ENCODE measurements at places on chromosomes 1 and 21. TPM values are rescaled to one million over a fixed set of nuclear protein-coding genes. Genes with fewer than 3 reads are reported as not detected.
A peak's percentile ranks its signal among the peaks of the same experiment; 100 is the strongest.

The AQP10 gene
- total RNA-seq = 0.27 TPM

The CELA2A gene
- 0.67 TPM for total RNA-seq

DNA sequence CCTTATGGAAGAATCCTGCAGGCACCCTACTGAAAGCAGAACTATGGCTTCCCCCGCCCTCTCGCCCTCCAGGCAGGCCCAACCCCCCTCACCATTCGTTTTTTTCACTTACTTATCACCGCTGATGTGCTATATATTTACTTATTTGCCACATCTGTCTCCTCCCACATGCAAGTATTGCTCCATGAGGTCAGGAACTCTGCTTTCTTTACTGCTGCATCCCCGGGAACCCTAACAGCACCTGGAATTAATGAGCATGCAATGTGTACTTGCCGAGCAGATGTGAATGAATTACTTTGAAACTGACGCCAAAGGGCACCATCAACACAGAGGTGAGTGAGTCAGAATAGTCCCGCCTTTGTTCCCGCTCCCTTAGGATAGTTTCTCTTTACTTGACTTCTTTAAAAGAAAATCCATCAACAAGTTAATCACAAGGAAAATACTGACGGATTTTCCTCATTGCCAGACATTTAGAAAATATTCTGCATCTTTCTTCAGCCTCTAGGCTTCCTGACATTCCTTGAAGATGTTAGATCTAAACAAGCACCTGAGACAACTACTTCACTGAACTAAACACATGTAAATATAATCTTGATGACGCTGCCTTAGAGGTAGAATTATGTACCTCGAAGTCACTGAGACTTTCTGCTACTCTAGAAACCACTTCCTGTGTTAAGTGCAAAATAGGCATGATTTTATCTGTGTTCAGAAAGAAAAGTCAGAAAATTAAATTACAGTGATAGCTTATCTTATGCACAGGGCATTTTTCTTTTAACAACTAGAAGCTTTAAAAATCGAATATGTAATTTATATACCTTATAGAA, 17.5 kb upstream of the RAB4A start:
- peak overlapping the region; percentile 77 for H3K4me3 ChIP-seq
- H3K27me3 ChIP-seq = peaks cover 3% of the 10 kb centered on the region
- no peaks in the 10 kb centered on the region for H3K36me3 ChIP-seq
- H3K27ac ChIP-seq = peak overlapping the region; percentile 93
- peaks cover 54% of the 10 kb centered on the region for H3K4me1 ChIP-seq

GRCh38 chr1:96554364-96554763, 167.2 kb upstream of the PTBP2 start:
- no peaks in the 10 kb centered on the region for H3K27me3 ChIP-seq
- no peak overlapping the region for H3K27ac ChIP-seq

DNA sequence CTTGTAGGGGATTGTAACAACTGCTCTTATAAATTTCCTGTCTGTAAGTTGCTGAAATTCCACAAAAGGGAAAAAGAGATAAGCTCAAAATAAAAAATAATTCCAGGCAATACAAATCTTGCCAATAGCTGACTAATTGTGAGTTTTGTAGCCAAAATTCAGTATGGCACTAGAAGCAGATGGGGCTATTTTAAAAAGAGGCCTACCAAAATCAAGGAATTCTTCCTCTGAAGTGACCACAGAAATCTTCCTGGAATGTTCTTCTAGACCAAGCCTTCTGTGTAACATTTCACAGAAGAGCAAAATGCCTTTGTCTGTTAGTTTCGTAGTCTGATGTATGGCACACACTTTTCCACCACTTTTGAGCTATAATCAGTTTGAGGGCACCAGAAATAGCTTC, 127.6 kb downstream of the CYYR1 start:
- H3K27me3 ChIP-seq = no peaks in the 10 kb centered on the region
- no peak overlapping the region for H3K4me3 ChIP-seq
- H3K36me3 ChIP-seq = no peaks in the 10 kb centered on the region
- H3K27ac ChIP-seq = no peak overlapping the region

- H3K4me1 ChIP-seq = no peaks in the 10 kb centered on the region
- no peak overlapping the region for H3K4me3 ChIP-seq
- no peak for DNase-seq
- peaks cover 14% of the 10 kb centered on the region for H3K27me3 ChIP-seq
Measured at GRCh38 chr1:94258873-94259331, 21.5 kb upstream of the ARHGAP29 start.

GRCh38 chr1:115547696-115548095, 94.1 kb upstream of the VANGL1 start:
- peak overlapping the region; percentile 38 for H3K27ac ChIP-seq
- peaks cover 4% of the 10 kb centered on the region for H3K36me3 ChIP-seq

- H3K36me3 ChIP-seq = peaks cover 5% of the 10 kb centered on the region
- H3K27ac ChIP-seq = no peak overlapping the region
- no peak for DNase-seq
Measured at GRCh38 chr1:167367705-167368104, 147.0 kb downstream of the POU2F1 start.

GRCh38 chr1:159141584-159142390, 29.6 kb upstream of the CADM3 start:
- no peak overlapping the region for H3K27ac ChIP-seq
- DNase-seq = no peak
- no peaks in the 10 kb centered on the region for H3K4me1 ChIP-seq
- H3K27me3 ChIP-seq = peaks cover 1% of the 10 kb centered on the region
- no peak overlapping the region for H3K4me3 ChIP-seq

DNA sequence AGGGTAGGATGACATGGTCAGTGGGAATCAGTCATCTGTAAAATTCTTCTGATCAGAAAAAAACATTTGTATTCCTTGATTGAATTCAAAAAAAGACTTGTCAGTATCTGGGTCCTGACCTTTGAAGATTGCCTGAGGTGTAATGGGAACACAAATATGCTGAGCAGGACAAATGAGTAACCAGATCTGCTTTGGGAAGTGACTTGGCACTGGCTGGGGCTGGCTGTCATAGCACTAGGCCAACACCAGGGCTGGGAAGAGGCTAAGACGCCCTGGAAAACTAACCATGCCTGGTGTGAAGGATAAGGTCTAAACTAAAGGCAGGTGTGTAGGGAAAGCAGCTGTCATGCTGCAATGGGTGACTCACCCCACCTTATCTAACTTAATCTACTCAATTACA, 452.9 kb upstream of the BEND5 start:
- H3K4me1 ChIP-seq = no peaks in the 10 kb centered on the region
- H3K36me3 ChIP-seq = no peaks in the 10 kb centered on the region
- no peak for DNase-seq
- H3K4me3 ChIP-seq = no peak overlapping the region
- H3K27me3 ChIP-seq = no peaks in the 10 kb centered on the region
- no peak overlapping the region for H3K27ac ChIP-seq

GRCh38 chr21:15329191-15329590, 264.4 kb upstream of the NRIP1 start:
- no peak overlapping the region for H3K4me3 ChIP-seq
- H3K27ac ChIP-seq = no peak overlapping the region
- H3K27me3 ChIP-seq = no peaks in the 10 kb centered on the region
- DNase-seq = no peak
- H3K4me1 ChIP-seq = peaks cover 6% of the 10 kb centered on the region
- no peaks in the 10 kb centered on the region for H3K36me3 ChIP-seq

Measured in type B pancreatic cell (in vitro differentiated cells).